ENCODE measurements at places on chromosomes 7 and 10.

GRCh38 chr10:132461683-132462231 is 64.8 kb downstream of the PWWP2B start:
- DNase-seq = no peak

DNA sequence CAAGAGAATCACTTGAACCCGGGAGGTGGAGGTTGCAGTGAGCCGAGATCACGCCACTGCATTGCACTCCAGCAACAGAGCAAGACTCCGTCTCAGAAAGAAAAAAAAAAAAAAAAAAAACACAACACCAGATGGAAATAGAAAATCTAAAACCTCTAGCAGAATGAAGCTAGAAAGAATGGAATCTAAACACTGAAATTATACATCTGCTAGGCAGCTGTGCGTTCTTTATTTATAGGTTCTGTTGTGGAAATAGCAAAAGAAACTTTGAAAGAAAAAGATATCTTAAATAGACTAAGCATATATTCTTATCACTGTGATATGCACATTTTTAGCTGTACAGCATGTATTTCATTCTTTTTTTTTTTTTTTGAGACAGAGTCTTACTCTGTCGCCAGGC is 17.1 kb downstream of the BMPR1A start:
- no peak for DNase-seq

- DNase-seq = no peak
Measured at GRCh38 chr10:102421507-102421756, 796 bp downstream of the FBXL15 start.

DNA sequence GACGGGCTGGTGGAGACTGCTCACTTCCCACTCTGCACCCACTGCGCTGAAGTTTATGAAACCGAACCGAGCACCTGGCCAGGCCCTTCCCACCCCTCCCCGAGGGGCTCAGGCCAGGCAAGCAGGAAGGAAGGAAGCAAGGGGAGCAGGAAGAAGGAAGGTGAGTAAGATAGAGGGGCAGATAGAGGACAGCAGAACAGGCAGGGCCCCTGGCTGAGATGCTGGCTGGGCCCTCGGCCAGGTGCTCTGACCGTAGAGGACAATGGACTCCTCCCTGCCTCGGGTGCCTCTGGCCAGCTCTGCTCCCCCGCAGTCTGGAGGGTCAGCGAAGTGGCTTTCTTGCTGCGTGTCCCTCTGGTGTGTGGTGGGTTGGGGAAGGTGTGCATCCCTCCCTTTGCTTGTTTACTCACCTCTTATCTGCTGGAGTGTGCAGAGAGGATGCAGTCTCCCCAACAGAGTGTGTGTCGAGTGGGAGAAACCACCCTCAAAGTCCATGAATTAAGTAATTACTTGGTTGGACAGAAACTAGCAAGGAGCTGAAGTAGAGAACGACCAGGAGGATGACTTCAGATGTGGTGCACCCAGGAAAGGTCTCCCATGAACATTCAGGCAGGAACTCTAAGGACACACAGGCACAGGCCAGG is 82.8 kb upstream of the PPP2R2D start:
- DNase-seq = no peak

- DNase-seq = no peak
Measured at GRCh38 chr7:158266426-158266816, 321.2 kb downstream of the PTPRN2 start.

- DNase-seq = no peak
Measured at GRCh38 chr10:86671419-86671818, 3.1 kb downstream of the LDB3 start.

- no peak for DNase-seq
Measured at GRCh38 chr7:143359771-143360353, 2.7 kb downstream of the FAM131B start.

DNA sequence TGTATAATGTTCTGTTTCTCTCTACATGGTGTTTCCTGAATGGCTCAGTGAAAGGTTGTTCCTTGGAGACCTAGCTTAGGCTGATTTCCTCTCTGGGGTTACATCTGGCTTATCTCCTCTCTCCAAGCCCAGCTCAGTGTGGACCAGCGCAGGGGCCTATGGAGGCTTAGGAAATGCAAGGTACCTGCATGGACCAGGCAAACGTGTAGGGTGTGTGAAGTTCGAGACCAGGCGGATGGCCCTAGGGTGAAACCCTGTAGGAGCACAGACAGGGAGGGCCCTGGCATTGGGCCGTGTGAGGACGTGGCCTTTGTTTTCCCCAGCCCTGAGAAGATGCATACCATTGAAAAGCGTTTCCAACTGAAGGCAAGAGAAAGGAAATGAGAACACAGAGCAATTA is 59.0 kb downstream of the DOCK1 start:
- DNase-seq = no peak

DNA sequence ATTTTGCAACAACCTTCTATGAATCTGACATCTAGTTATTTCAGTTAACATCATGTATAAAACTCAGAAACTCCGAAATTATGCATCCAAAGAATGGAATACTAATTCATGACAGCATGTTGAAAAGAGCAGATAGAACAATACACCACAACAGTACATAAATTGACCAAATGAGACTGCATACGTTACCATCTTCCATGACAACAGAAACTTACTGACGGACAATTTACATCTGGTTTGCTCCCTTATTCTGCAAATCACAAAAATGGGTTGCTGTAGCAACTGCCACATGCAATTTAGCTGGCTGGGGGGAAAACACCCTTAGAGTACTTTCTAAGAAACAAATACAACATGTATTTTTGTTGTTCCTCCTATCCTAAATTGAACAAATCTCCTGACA is 14.3 kb downstream of the LRRN3 start:
- DNase-seq = no peak

DNA sequence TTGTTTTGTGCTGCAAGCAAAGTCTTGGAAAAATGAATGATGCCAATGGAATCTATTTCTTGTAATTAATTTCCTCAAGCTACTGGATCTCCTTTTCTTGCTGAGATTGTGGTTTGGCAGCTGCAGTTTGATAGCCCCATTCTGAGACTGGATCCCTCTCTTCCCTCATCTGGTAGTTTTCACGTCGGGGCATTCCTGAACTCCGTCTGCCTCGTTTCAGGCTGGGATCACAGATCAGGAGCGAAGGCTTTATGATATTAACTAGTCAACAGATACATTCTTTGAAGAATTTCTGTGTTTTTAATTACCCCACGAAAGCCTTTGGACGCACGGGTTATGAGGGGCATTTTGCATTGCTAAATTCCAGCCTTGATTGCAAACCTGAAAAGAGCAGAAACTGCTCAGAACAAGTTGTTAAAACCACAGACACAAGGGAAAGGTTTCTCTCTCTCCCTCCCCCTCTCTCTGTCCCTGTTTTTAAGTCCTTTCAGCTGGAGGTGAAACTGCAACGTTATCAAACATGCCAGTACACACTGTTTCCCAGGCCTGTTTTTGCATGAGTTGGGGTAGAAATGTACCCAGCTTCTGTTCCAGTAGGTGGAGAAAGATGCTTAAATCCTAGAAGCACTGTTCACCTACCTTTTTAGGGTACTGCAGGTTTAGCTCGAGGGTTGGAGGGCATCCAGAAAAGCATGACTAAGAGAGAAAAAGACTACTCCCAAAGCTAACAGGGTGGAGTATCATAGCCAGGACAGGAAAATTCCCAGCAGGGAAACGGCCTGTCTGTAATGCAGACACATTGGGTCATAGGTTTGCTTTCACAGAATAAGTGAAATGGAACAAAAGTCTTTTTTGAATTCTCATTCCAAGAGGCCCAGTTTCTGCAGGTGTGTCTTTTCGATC is 124.3 kb downstream of the CUX1 start:
- DNase-seq = no peak
